ENCODE measurements at places on chromosomes 2 and 18.

GRCh38 chr2:66688951-66689350, 254.0 kb downstream of the MEIS1 start:
- DNase-seq: no peak

DNA sequence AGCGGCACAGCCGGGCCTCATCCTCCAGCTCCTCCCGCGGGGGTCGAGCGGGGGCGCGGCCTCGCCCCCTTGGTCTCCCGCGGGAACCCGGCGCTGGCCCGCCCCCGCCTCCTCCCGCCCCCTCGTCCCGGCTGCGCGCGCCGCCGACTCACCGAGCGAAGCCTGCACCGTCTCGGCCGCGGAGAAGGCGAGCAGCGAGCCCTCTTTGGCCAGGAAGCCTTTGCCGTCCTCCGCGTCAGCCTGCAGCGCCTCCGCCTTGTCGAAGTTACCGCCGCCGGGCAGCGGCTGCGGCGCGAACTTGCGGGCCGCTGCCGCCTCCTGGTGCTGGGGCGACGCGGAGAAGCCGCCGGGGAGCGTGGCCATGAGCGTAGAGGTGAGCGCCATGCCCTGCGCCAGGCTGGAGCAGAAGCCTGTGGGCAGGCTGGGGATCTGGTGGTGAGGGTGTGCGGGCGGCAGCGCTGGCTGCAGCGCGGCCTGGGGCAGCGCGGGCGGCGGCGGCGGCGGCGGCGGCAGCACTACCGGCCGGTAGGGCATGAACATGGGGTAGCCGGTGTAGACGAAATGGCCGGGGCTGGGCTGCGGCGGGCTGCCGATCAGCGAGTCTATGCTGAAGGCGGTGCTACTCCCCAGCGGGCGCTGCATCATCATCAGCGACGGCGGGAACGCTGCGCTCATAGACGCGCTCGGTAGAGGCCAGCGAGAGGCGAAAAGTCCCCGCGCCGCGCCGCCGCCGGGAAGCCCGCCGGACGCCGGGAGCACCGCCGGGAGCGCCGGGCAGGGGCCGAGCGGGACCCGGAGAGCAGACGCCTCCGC, 683 bp downstream of the GBX2 start:
- no peak for DNase-seq

DNA sequence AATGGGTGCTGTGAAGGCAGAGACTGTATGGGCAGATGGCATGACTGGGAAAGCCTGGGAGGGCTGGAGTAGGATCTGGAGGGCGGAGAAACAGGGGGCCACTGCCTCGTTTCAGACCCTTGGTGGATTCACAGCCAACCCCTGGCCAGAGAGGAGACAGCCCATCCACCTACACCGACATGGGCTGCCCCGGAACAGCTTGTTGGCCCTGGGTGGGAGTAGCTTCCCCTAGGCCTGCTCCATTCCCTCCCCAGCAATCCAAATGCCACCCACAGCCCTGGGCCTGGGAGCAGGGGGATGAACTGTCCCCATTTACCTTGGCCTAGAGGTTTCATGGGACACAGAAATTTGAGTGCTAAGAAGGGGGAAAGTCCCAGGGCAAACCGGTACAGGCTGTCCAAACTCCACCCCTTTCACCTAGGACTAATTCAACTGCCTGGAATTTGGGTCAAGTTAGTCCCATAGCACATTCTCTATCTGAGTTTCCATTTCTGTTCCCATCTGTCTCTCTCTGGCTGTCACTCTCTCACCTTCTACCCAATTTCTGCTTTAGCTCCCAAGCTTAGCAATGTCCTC, 37.0 kb downstream of the LBH start:
- DNase-seq: no peak

DNA sequence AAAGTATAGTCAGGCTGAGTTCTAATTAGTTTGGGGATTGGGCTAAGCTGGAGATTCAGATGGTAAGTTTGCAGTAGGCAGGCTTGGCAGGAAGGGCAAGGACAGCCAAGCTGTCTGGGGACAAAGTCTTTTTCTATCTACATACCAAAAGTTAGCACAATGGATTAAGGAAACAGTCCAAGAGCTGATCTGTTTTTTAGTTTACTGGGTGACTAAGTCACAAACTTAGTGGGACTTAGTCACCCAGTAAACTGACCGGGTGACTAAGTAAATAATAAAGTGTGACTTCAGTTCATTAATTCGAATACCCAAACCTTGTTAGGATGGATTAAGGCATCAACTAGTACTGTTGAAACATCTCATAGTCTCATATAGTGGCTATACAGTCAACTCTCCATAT, 1386.0 kb upstream of the CELF4 start:
- DNase-seq: no peak

GRCh38 chr18:10477121-10477862, 22.9 kb downstream of the APCDD1 start:
- DNase-seq: no peak

GRCh38 chr2:237219826-237220225, 134.1 kb downstream of the COPS8 start:
- no peak for DNase-seq

GRCh38 chr18:28267878-28268625, 91.1 kb upstream of the CDH2 start:
- DNase-seq: no peak

GRCh38 chr2:7034303-7034702, 117.1 kb downstream of the RNF144A start:
- no peak for DNase-seq

DNA sequence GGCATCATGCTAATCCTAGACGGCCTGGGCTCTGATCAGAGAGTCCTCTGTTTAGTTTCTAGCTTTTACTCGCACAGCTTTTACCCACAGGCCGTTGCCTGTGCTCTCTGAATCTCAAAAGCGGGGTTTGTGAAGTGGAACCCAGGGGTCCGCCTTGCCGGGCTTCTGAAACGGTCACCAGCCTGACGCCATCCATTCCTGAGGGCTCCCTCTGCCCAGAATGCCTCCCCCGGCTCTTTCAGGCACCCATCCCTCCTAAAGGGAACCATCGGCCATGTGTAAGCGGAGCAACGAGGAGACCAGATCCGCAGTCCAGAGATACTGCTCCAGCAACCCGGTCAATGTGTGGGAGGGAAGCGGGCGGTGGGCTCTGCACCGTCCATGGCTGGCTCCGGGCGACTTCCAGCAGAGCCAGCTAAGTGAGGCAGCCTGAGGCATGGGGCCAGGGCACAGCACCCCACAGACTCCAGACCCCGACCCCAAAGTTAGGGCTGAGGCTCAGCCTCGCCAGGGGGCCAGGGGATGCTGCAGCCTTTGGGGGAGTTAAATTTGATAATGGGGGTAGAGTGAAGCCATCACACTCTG, 28.8 kb downstream of the SALL3 start:
- DNase-seq: no peak

DNA sequence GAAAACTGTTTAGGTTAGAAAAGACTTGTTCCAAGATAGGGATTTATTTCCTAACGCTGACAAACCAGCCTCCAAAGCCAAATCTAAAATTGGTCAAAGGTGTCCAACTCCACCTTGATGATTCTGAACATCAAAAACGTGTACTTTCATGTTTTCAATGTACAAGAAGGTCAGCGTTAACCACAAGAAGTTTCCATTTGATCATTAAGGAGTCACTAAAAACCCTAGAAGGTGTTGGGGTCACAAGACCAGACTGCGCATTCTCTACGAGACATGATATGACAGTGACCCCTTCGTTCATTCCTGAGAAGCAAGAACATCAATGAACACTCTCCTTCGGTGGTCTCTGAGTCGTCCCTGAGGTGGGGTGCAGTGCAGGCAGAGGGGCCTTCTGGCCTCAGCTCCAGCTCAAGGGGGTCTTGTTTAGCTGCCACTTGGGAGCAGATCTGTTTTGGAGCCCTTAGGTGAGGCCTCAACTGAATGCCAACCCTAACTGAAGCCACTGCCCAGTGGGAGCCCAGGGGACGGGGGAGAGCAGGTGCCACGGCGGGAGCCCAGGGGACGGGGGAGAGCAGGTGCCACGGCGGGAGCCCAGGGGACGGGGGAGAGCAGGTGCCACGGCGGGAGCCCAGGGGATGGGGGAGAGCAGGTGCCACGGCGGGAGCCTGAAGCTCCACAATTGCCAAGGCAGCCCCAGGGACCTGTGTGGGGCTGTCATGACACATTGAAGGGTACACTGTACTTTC, 55.2 kb downstream of the PARD6G start:
- DNase-seq: no peak

GRCh38 chr18:49019446-49020045, 68.8 kb upstream of the SMAD7 start:
- DNase-seq: peak; percentile 15

DNA sequence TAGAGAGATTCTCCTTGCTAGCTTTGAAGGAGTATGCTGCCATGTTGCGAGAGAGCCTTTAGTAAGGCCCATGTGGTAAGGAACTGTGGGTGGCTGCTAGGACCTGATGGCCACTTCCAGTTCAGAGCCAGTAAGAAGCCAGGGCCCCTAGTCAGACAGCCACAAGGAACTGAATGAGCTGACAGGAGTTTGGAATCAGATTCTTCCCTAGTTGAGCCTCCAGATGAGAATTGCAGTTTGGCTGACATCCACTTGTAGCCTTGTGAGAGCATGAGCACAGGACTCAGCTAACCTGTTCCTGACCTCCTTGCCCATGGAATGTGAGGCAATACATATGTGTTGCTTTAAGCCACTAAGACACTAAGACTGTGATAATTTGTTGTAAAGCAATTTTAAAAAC, 1.2 kb upstream of the WDR7 start:
- no peak for DNase-seq

GRCh38 chr2:127814677-127815076, 3.7 kb upstream of the WDR33 start:
- DNase-seq: no peak
